Activated T-cell treated with anti-CD3 and anti-CD28 coated beads for 1 hour (primary cell): ENCODE measurements at places on chromosomes 1 and 21.

GRCh38 chr1:112735752-112736151 lies 20.6 kb upstream of the PPM1J start:
- no peak for DNase-seq

DNA sequence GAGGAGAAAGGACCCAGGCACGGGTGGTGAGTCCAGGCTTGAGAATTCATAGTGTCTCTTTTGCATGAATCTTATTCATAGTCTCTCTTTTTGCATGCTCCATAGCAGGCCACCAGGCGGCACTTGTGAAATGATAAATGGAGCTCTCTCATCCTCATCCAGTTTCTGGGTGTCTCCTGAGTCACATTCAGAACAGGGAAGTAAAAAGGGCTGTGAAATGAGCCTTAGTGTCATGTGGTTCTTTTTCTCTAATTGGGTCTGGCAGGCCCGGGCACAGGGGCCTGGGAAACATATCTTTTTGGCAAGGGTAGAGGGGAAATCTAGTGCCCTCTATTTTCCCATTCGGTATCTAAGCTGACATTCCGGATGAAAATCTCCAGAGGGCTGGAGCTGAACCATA lies 19.1 kb upstream of the NCF2 start:
- DNase-seq = no peak

DNA sequence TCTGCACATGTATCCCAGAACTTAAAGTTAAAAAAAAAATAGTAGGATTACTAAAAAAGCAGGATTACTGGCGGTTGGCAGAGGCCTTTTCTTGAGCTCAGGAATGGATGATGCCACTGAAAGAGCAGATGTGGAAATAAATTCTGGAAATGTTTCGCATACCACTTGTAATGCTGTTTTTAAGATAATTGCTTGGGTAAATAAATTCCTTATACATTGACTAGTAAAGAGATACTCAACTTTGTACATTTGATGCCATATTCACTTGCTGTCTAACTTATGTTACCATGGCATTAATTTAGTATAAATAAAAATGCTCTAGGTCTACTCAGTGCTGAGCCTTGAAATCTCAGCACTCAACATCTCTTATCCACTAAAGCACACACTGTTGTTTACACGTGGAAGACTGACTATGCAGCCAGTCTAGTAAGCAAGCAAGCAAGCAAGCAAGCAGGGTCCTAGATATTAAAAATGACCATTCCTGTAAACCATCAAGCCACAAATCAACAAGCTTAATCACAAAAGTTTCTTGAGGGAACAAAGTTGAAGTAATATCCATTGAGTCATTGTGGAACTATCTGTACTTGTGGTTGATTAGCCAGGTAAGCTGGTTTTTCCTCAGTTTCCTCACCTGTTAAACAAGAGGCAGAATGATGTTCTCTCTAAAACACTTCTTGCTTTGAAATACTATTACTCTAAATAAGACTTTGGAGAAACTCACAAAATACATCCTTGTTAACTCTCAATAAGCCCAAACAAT lies 1.7 kb upstream of the RASAL2 start:
- no peak for DNase-seq

GRCh38 chr1:156483397-156483796 lies 17.2 kb downstream of the MEF2D start:
- no peak for DNase-seq

DNA sequence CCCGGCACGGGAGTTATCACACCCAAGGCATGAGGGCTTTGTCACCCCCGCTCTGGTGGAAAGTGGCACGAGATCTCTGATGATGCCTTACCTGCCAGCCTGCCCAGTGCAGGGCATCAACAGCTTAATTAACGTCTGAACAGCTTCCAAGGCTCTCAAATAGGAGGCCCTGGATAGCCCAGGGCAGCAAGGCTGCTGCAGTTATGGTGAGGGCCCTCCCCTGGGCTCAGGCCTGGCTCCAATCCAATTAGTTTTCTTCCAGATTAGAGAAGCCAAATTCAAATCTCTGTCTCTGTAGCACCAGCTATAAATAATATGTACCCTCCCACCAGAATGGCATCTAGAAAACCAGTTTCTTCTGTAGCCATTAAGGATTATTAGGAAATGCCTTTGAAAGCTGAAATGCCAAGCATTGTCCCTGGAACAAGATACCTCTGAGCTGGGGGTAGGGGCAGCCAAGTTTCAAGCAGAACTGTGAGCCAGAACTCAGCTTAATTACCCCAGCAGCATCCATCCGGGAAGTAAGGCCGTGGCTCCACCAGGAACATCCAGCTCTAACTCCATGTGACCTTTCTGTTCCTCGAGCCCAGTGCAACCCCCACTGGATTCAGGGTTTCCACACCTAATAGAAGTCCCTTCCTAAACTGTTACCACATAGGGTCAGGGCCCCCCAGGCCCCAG lies 12.5 kb downstream of the QSOX1 start:
- DNase-seq = no peak
